ENCODE measurements at places on chromosomes 3 and 15.

DNA sequence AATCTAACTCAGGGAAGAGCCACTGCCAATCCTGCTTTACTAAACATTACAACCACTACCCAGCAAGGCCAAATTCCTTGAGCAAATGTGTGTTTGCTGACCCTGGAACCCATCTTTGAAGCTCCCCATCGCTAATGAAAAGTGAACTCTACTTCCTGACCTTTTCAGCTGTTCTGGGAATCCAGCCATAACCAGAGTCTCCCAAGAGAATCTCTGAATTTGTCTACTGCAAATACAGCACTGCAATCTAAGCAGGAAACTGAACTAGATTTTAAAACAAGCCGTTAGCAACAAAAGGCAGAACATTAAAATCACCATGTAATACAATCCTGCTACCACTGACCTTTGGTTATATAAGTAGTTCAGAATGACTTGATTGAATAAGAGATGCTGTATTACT is 309.2 kb downstream of the MAGI1 start:
- DNase-seq = no peak

- DNase-seq = no peak
Measured at GRCh38 chr3:122031123-122031468, 9.0 kb upstream of the ILDR1 start.

GRCh38 chr3:195905970-195906864 is 2.1 kb downstream of the TNK2 start:
- DNase-seq = no peak

DNA sequence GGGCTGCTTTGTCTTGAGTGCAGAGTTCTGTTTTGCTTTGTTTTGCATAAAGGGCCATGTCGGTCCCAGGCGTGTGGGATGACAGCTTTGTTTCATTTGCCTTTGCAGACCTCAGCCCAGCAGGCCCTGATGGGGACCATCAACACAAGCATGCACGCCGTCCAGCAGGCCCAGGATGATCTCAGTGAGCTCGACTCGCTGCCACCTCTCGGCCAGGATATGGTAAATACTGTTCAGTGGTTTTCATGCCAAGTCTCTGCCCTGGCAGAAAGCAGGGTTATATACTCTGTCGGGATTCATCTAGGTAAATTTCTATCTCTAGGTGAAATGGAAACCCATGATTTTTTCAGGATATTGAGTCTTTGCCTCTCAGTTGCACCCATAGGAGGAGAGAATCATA is 343.9 kb upstream of the TPM1 start:
- DNase-seq = no peak

- DNase-seq = no peak
Measured at GRCh38 chr3:12982619-12983101, 90.6 kb downstream of the IQSEC1 start.

GRCh38 chr3:39180546-39181346 is 11.6 kb downstream of the XIRP1 start:
- peak; percentile 79 for DNase-seq

DNA sequence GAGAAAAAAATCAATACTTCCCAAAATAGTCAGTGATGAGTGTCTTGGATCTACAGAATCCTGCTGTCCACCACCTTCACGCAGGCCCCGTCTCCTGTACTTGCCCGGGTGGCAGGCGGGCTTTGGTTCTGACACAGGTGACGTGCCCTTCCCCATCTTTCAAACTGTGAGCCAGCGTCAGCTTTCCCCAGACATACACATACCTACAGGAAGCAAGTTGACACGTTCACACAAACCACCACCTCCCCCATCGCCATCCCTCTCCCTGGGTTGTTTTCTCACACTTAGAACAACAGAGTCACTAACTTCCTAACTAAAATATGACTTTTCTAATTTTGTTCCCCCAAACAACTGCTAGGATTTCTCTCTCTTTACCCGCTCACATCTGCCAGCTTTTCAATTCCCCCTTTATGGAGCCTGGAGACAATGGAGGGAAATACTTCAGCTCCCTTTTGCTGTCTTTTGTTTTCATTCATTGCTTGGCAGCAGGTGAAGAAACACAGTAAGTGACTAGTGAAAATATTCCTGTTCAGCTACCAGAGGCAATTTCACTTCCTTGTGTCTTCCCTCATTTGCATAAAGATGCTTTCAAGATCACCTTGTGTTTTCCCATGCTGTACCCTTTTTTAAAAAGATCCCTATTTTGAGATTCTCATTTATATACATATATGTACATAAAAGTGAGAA is 248.3 kb downstream of the SLCO3A1 start:
- DNase-seq = no peak

DNA sequence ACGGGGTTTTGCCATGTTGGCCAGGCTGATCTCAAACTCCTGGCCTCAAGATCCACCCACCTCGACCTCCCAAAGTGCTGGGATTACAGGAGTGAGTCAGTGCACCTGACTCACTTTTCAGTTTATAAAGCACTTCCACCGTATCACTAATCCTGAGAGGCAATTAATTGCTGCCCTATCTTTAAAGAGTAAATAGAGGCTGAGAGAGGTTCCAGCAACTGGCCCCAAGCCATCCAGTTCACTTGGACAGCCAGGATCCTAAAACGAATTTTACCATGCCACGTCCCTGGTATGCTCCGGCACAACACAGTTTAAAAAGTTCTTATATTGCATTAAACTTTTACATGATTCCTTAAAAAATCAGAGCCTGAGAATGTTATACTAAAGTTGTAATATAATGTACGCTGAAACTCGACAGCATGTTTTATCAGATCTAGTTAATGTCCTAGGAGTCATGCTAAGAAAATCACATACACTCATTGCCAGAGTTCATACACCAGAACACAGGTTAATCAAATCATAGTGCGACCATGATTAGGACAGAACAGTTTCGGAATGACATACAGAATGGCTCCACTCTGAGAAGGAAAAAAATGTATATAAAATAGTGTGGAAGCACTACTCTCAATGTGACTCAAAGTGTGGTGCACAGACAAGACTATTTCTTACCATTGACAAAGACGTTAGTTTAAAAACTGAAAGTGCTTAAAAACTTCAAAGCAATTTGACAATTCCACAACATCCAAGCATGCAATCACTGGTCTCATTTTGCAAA is 125.4 kb downstream of the ULK4 start:
- no peak for DNase-seq

DNA sequence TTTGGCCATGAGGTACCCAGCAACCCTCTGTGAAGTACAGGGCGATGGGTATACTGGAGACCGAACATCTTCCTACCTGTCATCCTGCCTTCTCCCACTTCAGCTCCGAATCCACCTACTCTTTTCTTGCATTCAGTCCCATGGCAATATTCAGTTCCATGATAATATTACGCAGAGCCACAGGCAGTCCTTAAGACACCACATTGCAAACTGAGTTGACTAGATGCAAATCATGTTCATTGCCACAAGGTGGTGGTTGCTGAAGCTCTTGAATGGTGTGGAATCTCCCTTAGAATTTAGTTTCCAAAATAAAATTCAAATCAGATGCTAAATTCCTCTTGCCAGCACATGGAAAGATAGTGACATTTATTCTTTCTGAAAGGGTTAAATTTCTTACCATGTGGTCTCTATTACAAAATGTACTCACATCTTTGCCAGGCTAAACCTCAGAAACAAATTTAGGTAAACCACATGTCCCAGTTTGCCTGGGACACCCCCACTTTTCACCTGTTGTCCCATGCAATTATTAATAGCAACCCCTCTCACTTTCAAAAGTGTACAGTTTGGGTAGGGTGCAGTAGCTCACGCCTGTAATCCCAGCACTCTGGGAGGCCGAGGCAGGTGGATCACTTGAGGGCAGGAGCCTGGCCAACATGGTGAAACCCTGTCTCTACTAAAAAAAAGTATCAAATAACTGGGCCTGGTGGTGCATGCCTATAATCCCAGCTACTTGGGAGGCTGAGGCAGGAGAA is 1.7 kb upstream of the NME9 start:
- no peak for DNase-seq

DNA sequence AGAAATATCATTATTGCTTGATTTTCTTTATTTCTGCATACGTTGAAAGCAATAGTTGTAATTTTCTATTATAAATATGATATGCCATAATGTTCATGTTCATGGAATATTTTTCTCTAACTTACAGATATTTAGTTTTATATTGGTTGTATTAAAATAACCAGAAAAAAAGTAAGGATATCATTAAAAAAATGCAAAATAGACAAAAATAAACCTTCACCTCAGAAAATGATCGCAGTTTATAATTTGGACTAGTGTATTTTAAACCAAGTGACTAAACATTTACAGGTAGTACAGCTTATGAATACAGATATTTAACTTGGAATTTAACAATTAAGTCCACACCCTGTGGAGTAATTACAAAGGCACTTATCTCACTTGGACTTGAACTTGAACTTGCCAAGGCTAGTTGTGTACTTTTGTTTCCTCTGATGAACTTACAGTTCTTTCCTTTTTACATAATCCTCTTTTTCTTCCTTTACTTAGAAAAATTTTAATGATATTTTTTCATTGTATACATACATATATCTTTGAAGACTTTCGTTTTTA is 156.7 kb downstream of the CHL1 start:
- no peak for DNase-seq
